ENCODE measurements at places on chromosomes 6 and 20.

DNA sequence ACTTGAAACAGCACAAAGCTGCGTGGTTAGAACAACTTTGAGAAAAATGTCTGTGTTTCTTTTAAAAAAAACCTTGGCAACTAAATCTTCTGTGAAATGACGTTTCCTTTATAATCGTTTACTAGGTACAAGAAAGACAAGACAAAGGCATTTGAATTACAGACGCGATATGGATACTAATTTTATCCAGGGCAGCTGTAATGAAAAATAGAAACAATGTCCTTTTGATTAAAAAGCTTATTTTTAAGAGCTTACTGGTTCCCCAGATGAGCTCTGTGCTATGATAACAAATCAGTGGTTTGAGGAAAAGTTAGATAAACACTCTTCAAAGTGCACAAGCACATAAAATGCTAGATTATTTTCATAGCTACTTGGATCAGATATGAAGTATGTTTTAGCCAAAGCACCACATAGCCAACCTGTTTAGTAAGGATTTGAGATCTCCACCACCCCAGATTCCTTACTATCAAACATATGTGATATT lies 1.6 kb upstream of the SYNCRIP start:
- no peak for DNase-seq

DNA sequence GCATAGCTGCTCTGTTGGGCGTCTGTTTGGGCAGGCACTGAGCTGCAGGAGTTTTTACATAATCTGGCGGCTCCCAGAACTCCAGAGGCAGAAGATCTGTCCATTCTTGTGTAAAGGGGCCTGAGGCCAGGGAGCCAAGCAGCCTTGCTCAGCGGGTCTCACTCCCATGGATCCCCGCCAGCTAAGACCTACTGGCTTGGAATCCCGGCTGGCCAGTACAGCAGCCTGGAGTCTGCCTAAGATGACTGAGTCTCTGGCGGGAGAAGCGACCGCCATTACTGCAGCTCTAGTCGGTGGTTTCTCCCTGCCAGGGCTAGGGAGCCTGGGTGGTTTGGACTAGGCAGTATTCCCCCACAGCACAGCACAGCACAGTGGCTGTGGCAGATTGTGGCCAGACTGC lies 268.4 kb upstream of the SYNCRIP start:
- DNase-seq = no peak

DNA sequence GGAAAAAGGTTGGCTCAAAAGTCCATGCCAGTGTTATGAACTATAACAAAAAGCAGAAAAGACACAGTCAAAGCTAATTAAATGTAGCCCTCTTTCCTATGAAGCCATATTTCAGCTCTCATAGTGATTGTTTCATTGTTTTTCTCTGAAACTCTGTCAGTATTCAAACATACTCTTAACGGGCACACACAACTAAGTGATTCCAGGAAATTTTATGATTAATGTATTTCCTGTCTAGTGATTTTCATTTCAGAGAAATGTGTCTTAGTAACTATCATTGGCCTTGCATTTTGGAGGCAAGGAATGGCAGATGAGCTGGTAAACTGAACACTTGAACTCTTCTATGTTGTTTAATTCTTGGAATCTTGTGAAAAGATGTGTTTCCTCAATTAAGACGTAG lies 68.0 kb downstream of the CLVS2 start:
- DNase-seq = no peak

DNA sequence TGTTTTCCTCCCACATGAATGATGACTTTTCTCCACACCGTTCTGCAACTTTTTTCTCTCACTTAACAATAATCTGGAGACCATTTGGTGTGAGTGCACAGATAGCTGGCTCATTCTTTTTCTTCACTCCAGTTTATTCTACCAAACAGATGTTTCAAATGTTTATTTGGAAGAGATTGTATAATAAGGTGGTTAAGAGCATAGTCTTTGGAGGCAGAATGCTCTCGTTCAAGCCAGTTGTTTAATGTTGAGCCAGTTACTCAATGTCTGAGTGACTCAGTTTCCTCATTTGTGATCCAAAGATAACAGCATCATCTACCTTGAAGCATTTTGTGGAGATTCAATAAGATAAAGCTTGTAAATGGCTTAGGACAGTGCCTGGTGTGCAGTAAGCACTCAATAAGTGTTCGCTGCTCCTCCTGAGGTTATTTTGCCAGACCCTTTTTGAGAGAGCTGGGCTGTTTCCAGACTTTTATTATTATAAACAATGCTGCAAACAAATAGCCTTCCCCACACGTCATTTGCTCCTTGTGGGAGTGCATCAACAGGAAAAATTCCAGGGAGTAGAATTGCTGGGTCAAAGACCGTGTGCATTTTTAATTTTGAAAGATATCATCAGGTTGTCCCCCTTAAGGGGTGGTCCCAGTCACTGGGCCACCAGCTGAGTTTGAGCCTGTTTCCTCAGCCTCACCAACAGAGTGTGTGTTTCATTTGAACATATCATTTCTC lies 70.6 kb downstream of the VEGFA start:
- no peak for DNase-seq

GRCh38 chr6:135976585-135976984 lies 125.1 kb downstream of the PDE7B start:
- DNase-seq = no peak

GRCh38 chr6:11730641-11731040 lies 48.0 kb downstream of the ADTRP start:
- DNase-seq = no peak

- no peak for DNase-seq
These were observed 59.5 kb downstream of the TBC1D32 start for GRCh38 chr6:121274666-121275295.

DNA sequence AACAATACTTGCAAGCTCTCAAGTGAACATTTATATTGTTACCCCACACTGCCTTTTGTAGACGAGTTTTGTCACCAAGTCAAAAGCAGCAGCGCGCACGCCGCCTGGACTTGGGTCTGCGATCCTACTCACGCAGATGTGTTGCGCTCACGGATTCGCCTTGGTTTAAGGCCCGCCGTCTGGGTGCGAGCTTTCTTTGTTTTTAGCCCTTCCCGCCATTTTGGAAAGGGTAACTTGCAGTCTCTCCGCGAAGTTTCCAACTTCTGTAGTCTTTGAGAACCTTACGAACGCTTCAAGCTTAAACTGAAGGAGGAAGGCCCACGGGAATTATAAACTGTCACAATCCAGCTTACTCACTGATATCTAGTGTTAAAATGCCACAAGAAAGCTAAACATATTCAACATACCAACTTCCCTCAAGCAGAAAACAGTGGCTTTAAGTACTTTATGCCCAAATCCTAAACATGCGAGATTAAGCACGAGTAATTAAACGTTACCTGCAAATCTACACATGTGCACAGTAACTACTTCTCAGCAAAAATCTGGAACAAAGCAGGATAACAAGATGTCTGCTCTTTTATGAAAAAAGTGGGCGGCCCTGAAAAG lies 80.4 kb upstream of the BTN3A2 start:
- DNase-seq = no peak

GRCh38 chr20:50558483-50558925 lies 48.3 kb downstream of the PTPN1 start:
- no peak for DNase-seq

DNA sequence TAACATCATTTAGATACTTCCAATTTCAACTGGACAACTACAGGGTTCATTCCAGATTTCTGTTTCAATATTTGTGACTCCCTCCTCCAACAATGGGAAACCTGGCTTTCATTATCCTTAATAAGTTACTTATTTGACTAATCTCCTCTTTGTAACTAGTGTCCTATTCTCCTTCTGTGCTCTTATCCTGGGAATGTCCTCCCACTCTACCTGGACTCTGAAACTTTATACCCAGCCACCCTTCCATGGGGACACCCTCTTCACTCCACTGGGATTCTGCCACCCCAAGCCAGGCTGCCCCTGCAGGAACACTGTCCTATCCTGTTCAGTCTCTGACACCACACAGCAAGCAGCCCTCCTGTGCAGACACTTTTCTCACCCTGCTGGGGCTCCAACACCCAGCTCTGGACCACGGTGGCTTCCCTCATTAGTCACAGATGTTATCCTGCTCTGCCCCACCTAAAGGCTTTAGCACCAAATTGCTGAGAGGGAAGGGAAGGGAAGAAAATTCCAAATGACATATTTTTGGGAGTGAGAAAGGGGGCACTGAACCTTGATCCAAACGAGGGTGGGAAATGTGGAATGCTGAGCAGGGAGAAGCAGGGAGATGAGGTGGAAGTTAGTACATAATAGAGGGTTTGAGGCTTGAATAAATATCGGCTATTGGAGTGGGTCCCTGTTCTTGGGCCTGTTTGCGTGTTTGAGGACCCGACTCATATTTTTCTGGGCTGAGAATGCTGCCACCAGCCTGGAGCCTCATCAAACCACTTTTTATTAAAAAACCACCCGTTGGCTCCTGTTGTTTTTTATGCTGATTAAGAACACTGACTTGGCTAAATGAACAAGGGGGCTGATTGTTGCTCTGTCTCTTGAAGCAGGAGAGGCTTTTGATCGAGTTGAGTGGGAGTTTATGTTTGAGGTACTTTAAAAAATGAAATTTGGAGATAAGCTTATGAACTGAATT lies 54.0 kb upstream of the AKIRIN2 start:
- DNase-seq = no peak
